ENCODE measurements at places on chromosomes 5 and 9. TPM values are rescaled to one million over a fixed set of nuclear protein-coding genes. Genes with fewer than 3 reads are reported as not detected.

The IL33 gene
- not detected for total RNA-seq

The NNT gene
- total RNA-seq, result 0.32 TPM

The SARDH gene
- total RNA-seq, result 5.6 TPM

The IL9 gene
- not detected for total RNA-seq

The GRIN3A gene
- total RNA-seq, result not detected

The INSL6 gene
- not detected for total RNA-seq

The NOXA1 gene
- total RNA-seq, result 13.2 TPM

The GADD45G gene
- not detected for total RNA-seq

The ZDHHC11B gene
- 3.8 TPM for total RNA-seq

The TMEFF1 gene
- 3.3 TPM for total RNA-seq

The ADAM19 gene
- total RNA-seq, result 77.3 TPM

The SLC6A7 gene
- not detected for total RNA-seq

The ADAMTS13 gene
- total RNA-seq, result 9.2 TPM

The GZMA gene
- not detected for total RNA-seq

The STPG3 gene
- not detected for total RNA-seq

The C9orf153 gene
- total RNA-seq, result not detected

The RMRP gene
- total RNA-seq, result 30,969 TPM

The PLPP7 gene
- 0.37 TPM for total RNA-seq

The ADAMTS16 gene
- total RNA-seq, result 2.4 TPM

The BARX1 gene
- total RNA-seq, result not detected

The SAXO1 gene
- not detected for total RNA-seq

The PDCD1LG2 gene
- total RNA-seq, result not detected

The PDE6A gene
- total RNA-seq, result not detected

The FGF1 gene
- total RNA-seq, result not detected

The CCIN gene
- total RNA-seq, result 0.20 TPM

The SLCO6A1 gene
- total RNA-seq, result 0.69 TPM

The SPATA31C1 gene
- not detected for total RNA-seq

The HNRNPA0 gene
- total RNA-seq, result 38.9 TPM

The PCDHGA11 gene
- 0.39 TPM for total RNA-seq

The COL15A1 gene
- 0.15 TPM for total RNA-seq

The ZDHHC11 gene
- 17.0 TPM for total RNA-seq

The PDLIM4 gene
- total RNA-seq, result not detected

The DAB2IP gene
- 31.0 TPM for total RNA-seq

The CCDC183 gene
- total RNA-seq, result 2.8 TPM

The WDR38 gene
- total RNA-seq, result not detected

The C8G gene
- 2.1 TPM for total RNA-seq

The RGS7BP gene
- not detected for total RNA-seq

The ZNF300 gene
- 0.05 TPM for total RNA-seq

The HOMER1 gene
- 21.4 TPM for total RNA-seq

The SPATA9 gene
- not detected for total RNA-seq

The BTNL8 gene
- total RNA-seq, result not detected

The JAKMIP2 gene
- not detected for total RNA-seq

The GKAP1 gene
- total RNA-seq, result 6.8 TPM

The F2RL2 gene
- total RNA-seq, result 0.07 TPM
